Common myeloid progenitor, CD34-positive (primary cell): ENCODE measurements at places on chromosomes 7 and 10.

DNA sequence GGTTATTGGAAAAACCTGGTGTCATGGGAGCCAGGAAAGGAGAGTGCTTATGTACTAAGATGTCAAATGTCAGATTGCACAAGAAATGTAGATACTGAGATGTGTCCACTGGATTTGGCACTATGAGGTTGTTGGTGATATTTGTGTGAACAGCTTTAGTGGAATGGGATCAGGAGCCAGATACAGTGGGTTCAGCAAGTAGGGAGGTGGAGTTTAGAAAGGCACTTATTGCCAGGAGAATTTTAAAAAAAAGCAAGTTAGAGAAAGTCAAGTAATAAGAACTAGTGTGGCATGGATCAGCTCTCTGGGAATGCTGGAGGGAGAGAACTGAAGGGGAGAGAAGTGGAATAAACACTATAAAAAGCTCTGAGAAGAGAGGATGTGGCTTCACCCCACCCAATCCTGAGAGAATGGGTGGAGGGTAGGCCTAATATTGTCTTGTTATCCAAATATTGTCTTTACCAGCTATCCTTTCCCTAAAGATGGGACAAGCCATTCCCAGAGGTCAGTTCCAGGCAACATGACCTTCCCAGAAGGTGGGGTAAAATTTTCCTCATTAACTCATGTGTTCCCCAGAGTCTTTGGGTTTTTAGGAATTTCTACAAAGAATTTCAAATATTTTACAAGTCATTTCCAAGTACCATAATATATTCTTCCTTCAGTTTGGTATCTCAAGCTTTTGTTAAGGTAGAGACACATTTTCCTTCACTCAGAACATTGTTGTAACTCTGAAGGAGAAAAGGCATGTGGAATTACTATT is 42.3 kb downstream of the ENTPD1 start:
- H3K36me3 ChIP-seq: no peaks in the 10 kb centered on the region
- H3K27me3 ChIP-seq: no peaks in the 10 kb centered on the region
- H3K4me1 ChIP-seq: peaks cover 13% of the 10 kb centered on the region
- no peak overlapping the region for H3K27ac ChIP-seq
- no peak overlapping the region for H3K4me3 ChIP-seq

- no peak overlapping the region for H3K4me3 ChIP-seq
- H3K4me1 ChIP-seq: peaks cover 3% of the 10 kb centered on the region
- H3K27ac ChIP-seq: no peak overlapping the region
- H3K36me3 ChIP-seq: no peaks in the 10 kb centered on the region
Measured at GRCh38 chr7:95931460-95932232, 159.3 kb downstream of the DYNC1I1 start.

DNA sequence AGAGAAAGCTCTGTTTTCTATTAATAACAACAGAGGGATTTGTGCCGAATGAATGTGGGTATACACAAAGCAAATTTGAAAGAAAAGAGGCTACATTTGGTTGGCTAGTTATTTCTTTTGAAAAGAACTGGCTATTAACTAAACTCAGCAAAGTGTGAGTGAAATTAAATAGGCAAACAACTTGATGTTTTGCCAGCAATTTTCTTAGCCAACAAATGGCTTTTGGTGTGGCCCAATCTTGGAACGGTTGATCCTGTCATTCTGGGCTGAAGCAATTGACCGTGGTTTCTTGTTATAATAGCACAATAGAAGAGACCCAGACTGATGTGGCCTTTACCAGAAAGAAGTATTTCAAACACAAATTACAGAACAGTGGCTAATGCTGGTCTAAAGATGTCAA is 898.6 kb downstream of the KCNMA1 start:
- no peaks in the 10 kb centered on the region for H3K36me3 ChIP-seq
- DNase-seq: no peak
- no peak overlapping the region for H3K27ac ChIP-seq
- no peak overlapping the region for H3K4me3 ChIP-seq
- no peaks in the 10 kb centered on the region for H3K4me1 ChIP-seq

DNA sequence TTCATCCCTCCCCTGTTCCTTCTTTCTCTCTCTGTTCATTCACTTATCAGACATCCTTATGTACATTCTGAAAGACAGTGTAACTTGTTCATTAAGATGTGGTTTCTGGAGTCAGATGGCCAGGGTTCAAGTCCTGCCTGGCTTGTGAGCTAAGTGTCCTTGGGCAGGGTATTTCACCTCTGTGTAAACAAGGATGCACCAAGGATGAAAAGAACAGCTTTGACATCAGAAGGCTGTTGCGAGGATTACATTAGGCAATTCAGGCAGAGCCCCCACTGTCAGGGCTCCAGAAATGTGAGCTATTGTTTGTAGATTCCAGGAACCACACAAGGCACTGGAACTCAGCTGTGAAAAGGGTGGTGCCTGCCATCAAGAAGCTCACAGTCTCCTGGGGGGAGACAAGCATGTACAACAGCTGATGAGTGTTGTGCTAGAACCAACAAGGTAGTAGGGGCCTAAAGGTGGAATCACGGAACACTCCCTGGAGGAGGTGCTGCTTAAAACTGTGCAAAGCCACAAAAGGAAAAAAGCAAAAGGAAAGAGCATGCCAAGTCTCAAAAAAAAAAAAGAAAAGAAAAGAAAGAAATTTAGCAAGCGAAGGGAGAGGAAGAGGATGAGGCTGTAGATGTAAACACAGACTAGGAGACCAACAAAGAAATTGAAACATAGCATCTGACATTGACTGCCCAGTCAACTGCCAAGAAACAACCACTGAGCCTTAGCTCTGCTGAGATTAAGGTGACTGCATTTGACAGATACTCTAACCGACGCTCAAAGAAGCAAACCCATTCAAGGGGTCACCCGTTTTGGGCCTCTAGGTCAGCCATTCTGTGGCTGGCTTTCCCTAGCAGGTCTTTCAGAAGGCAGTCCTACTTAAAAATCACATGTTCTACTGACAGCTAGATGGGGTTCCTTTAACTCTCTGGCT is 12.5 kb downstream of the PDLIM1 start:
- no peak for DNase-seq
- no peaks in the 10 kb centered on the region for H3K27me3 ChIP-seq
- no peaks in the 10 kb centered on the region for H3K36me3 ChIP-seq
- H3K4me1 ChIP-seq: no peaks in the 10 kb centered on the region

- H3K36me3 ChIP-seq: no peaks in the 10 kb centered on the region
- H3K27ac ChIP-seq: no peak overlapping the region
- DNase-seq: no peak
- H3K4me1 ChIP-seq: no peaks in the 10 kb centered on the region
Measured at GRCh38 chr7:119802147-119802546, 470.8 kb upstream of the KCND2 start.

DNA sequence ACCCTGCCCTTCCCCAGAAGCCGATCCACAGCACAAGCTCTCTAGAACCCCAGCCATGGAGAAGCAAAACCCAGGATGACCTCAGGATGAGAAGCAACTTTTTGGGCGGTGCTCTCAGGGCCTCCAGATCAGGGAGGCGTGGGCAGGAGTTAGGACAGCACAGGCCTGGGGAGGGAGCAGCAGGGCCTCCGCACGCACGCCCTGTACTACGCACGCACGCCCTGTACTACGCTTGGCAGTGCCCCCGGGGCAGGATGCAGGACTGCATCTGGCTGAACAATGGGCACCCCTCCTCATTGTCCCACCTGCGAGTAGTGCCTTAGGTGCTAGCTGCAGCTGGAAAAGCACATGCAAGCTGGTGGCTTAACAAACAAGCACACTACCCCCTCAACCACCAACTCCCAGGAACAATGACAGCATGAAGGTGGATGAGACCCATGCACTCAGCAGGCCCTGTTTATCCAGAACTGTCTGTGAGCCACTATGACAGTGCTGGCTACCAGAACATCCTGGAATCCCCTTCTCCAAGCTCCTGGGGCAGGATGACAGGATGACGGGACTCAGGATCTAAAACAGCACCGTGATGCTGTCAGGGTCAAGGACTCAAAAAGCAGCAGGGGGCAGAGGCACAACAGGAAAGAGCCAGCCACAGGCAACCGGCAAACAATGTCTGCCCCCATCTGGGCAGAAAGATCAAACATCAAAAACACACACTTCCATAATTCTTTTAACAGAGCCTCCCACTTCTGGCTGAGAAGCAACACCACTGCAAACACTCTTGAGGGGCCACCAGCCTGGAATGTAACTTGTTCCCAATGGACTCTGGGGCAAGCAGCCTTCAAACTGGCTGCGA is 11.8 kb downstream of the PODXL start:
- no peaks in the 10 kb centered on the region for H3K27me3 ChIP-seq
- DNase-seq: peak; percentile 50
- no peaks in the 10 kb centered on the region for H3K4me1 ChIP-seq
- H3K36me3 ChIP-seq: no peaks in the 10 kb centered on the region
- H3K4me3 ChIP-seq: no peak overlapping the region

DNA sequence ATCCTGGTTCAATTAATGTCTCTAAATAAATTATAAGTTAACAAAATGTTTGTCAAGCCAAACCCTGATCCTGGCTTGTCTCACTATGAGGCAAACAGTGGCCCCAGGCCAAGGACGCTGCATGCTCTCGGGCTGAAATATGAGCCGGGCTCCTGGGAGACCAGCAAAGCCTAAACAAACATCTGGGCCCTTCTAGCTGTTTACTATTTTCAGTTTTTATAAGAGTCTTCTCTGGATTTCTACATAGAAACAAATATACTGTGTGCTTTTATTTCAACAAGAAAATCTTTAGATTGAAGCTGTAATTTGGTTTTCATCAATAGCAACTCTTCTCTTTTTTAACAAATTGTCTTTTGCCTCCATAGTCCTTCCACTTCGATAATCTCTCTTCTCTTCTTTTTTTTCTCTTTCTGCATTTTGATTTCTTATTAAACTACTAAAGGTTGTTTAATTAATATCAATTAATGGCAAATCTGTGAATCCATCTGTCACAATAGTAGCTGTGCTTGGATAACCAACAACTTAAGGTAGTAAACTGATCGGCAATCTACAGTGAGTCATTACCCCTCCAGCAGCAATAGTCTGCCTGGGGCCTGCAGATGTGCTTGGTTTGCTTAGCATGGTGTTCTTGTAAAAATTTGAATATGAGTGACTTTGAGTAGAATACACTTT is 83.3 kb upstream of the DNAJC1 start:
- no peak overlapping the region for H3K27ac ChIP-seq
- H3K4me3 ChIP-seq: no peak overlapping the region
- no peak for DNase-seq
- H3K4me1 ChIP-seq: no peaks in the 10 kb centered on the region
- no peaks in the 10 kb centered on the region for H3K27me3 ChIP-seq

- H3K4me1 ChIP-seq: peaks cover 63% of the 10 kb centered on the region
- peaks cover 2% of the 10 kb centered on the region for H3K27me3 ChIP-seq
- H3K4me3 ChIP-seq: peak overlapping the region; percentile 62
- no peak for DNase-seq
- H3K27ac ChIP-seq: peak overlapping the region; percentile 54
Measured at GRCh38 chr10:131901181-131901829, 497 bp downstream of the PPP2R2D start.

DNA sequence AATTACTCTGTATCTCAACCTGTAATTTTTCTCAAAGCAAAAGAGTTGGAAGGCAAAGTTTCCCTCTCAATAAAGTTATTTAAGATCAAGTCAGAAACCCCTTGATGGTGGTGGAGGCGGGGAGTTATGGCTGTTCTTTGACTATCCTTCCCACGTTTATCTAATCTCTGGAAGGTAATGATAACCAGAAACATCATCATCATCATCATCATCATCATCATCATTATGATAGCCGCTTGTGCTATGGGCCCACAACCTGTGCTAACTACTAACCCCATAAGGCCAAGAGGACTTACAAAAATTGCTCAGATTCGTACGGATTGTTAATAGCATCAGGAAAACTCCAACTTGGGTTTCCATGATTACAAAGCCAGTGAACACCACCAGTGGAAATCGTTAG is 502.3 kb downstream of the SH2D4B start:
- H3K4me3 ChIP-seq: no peak overlapping the region
- no peak overlapping the region for H3K27ac ChIP-seq
- H3K36me3 ChIP-seq: no peaks in the 10 kb centered on the region
- DNase-seq: no peak
- no peaks in the 10 kb centered on the region for H3K27me3 ChIP-seq

- no peak for DNase-seq
- no peaks in the 10 kb centered on the region for H3K4me1 ChIP-seq
- no peaks in the 10 kb centered on the region for H3K36me3 ChIP-seq
- H3K27me3 ChIP-seq: no peaks in the 10 kb centered on the region
- no peak overlapping the region for H3K4me3 ChIP-seq
- no peak overlapping the region for H3K27ac ChIP-seq
Measured at GRCh38 chr7:116357781-116358670, 141.5 kb upstream of the CAV2 start.

GRCh38 chr7:77338260-77338659 is 77.9 kb downstream of the GSAP start:
- peaks cover 13% of the 10 kb centered on the region for H3K4me1 ChIP-seq
- H3K36me3 ChIP-seq: no peaks in the 10 kb centered on the region
- H3K4me3 ChIP-seq: no peak overlapping the region
- no peak overlapping the region for H3K27ac ChIP-seq
